NCI-H524 (cell line): ENCODE measurements at places on chromosomes 11 and 22.

- no peak for DNase-seq
Observed at GRCh38 chr11:34449013-34449412, 10.3 kb downstream of the CAT start.

- DNase-seq: peak; percentile 45
Observed at GRCh38 chr11:118621071-118621783, 13.8 kb downstream of the PHLDB1 start.

DNA sequence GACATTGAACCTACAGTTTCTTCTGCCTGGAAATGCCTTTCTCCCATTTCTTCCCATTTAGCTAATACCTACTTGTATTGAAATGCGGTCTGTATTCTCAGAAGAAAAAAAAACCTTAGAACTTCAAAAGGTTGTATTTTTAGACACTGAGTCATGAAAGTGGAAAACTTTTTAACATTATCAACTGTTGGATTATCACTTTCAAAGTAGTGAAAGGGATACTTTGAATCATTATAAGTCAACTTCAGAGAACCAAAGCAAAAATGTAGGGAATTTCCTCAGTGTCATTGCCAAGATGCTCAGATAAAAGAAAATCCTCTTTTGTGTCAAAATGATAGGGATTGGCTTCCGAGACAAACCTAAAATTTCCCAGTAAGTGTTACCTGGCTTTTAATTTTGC, 6.6 kb downstream of the HOATZ start:
- DNase-seq: no peak

DNA sequence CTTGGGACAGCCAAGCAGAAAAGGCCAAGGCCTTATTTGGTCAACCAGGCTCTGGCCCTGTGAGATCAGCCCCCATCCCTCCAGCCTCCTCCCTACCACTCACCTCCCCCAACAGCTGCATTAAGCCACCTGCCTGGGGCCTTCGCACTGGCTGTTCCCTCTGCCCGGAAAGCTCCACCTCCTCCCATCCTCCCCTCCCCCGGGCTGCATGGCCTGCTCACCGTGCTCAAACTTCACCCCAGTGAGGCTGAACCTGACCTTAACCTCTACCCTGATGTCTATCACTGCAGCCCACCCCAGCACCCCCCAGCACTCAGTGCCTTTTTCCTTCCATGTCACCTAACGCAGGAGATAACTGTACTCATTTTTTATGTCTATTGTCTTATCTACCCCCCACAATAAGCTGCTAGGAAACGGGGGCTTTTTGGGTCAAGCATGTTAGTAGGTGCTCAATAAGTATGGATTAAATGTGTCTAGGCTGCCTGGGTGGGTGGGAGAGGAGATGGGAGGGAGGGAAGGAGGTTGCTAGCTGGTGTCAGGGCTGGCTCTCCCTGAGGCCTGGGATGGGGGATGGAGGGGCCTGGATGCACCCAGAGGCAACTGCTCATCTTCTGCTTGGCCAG, 912 bp downstream of the PTPRCAP start:
- no peak for DNase-seq

DNA sequence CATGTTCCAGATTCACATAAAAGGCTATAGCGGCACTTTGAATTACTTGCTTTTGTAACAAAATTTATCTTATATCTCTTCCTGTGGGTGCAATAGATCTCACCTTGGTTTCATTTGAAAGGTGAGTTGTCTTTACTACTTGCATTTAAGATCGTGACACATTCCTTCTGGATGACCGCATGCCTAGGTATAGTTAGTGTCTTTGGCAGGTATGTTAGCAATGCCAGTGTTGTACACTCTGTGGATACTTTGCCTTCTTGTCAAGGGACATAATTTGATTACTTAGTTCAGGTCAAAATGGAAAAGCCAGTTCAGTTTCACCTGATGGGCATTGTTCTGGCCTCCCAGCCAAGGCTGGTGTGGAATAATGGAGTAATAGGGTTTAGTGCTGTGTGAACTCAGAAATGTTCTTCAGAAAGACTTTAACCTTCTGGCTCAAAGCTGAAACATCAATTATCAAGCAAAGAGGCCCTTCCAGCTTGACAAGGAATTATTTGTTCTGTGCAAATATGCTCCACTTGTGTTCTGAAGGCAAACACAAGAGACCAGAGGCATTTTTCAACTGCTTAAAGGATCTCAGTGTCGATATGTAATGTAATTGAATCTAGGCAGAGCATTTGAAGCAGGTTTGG, 64.6 kb downstream of the AMOTL1 start:
- DNase-seq: no peak

DNA sequence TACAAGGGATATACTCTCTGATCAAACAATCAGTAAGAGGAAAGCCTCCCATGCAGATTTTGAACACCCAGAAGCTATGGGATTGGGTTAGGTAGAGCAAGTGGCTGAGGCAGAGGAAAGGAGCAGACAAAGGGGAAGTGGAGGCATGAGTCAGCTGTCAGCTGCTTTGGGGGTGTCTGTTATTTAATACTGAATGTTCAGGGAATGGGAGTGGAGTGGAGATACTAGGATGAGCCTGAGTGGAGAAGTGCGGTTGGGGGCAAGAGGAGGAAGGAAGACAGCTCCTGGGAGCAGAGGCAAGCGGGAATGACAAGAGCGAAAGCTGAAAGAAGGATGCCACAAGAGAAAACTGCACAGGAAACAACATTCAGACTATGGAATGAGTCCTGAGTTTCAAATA, 22.7 kb upstream of the TMPRSS5 start:
- no peak for DNase-seq

- DNase-seq: no peak
Observed at GRCh38 chr11:11536650-11537049, 85.2 kb downstream of the GALNT18 start.

DNA sequence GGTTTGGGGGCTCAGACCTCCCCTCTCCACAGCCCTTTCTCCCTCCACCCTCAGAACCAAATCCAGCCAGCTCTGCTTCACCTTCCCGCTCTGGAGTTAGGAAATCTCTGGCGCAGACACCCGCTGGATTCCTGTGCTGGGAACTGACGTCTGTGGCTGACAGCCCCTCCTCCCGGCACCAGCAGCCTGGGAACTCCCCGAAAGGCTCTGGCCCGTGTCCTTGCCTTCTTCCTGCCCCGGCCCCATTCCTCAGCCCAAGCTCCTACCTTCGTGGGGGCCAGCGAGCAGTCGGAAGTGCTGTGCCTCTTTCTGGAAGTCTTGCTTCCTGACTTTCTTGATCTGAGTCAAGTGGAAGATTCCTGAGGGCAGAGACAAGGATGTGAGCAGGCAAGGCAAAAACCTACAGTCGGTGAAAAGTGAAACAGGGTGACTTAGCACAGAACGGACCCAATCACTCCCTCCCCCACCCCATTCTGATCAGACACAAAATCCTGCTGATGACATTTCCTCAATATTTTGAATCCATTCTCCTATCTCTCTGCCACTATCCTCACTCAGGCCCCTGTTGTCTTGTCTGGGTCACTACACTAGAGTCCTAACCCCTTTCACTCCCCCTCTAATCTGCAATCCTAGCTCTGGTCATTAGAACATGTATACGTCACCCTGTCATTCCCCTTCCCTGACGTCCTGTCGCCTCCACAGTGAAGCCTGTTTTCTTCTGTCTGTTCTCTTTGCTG, 34.1 kb downstream of the CHRDL2 start:
- no peak for DNase-seq

DNA sequence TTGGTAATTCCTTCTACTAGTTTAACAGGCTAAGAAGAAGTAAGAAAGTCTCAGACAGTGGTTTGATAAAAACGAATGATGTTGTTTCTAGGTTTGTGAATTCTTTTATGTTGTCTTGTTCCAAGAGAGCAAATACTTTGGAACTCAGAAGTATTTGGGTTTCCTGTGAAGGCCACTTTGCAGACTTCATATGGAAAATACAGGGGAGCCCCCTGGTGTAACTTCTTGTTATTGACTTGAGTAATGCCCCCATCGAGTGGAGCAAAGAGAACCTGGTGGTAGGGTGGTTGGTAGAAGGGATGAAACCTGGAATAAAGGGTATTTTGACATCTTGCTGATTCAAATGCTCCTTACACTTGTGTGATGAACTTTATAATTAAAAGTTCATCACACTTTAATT, 40.0 kb upstream of the PTH start:
- peak; percentile 32 for DNase-seq

GRCh38 chr22:36184433-36185025, 17.1 kb downstream of the APOL4 start:
- DNase-seq: no peak

DNA sequence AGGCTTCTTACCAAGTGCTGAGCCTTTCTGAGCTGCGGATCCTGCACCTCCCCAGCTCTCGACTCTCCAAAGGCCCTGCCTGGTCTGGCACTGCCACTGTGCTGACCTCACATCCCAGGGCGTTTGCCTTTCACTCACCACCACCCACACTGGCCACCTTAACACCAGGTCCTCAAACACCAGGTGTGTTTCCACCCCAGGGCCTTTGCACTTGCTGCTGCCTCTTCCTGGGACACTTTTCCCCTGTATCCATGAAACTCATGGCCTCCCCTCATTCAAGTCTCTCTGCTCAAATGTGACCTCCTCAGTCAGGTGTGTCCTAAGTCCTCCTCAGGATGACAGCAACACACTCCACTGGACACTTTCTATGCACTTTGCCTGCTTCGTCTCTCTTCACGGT, 51.4 kb upstream of the ANO1 start:
- DNase-seq: no peak

DNA sequence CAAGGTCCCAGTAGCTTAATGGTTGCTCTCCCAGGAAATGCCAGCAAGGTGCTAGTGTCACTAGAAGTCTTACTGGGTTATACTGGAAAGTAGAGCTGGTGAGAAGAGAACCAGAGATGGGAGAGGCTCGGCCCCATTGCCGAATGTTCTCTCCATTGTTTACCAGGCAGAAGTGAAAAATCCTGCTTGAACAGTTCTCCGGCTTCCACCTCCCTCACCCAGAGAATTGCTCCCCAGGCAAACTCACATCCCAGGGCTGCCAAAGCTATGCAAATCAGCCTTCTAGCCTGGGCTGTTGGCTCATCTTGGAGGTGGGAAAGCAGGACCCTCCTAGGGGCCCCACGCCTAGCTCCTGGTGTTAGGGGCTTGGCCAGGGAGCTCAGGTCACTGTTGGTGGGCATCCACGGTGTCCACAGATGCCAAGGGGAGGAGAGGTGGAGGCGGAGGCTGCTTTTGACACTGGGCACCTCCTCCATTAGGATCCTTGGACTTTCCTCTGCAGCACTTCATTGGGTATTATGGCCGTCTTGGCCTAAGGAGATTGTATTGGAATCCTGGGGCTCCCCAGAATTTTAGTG, 20.1 kb downstream of the POU2F3 start:
- DNase-seq: no peak

- DNase-seq: peak; percentile 5
Observed at GRCh38 chr11:12840871-12841660, 166.8 kb downstream of the TEAD1 start.

GRCh38 chr11:94721565-94722292, 46.4 kb upstream of the AMOTL1 start:
- DNase-seq: no peak

GRCh38 chr22:19429950-19430889, 1.3 kb downstream of the HIRA start:
- no peak for DNase-seq

- DNase-seq: no peak
Observed at GRCh38 chr11:44515048-44515447, 50.4 kb upstream of the CD82 start.

DNA sequence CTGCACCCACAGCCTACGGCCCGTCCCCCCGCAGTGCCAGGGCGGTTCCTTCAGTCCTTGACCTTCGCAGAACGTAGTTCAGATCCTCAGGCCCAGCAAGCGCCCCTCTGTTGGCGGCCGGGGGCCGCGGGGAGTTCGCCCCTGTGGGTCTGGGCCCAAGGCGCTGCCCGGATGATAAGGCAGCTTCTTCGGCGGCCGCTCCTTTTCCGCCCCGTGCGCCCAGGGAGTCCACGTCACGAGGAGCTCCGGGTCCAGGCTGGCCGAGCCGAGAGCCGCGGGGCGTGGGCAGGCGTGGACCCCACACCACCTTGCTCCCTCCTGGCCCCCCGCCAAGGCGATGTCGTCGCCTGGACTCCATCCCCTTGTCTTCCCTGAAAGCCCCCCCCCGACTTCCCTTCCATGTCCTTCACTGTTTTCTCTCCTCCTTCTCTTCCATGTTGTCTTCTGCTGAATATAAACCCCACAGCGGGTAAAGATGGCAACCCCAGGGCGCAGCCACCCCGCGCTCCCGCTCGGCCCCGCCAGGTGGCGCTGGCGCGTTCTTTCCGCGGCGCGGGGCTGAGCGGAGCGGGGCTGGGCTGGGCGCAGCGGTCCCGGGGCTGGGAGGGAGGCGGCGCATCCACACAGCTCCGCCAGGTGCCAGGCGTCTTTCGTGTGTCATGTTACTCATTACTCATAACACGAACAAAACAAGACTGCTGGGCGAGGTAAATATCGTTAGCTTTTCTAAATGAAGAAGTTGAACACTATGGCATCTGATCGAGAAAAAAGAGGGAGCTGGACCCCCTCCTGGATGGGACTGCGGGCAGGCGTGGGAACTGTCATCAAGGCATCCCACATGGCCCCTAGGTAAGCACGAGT, 321.0 kb downstream of the NTM start:
- no peak for DNase-seq

- no peak for DNase-seq
Observed at GRCh38 chr11:34495724-34496377, 17.7 kb downstream of the ELF5 start.

GRCh38 chr22:46699091-46699490, 39.0 kb downstream of the CERK start:
- DNase-seq: no peak

- no peak for DNase-seq
Observed at GRCh38 chr11:108561535-108561991, 32.0 kb downstream of the EXPH5 start.
